ENCODE measurements at places on chromosomes 1 and 21.

GRCh38 chr21:46222436-46223116 is 6.0 kb downstream of the LSS start:
- no peak for DNase-seq

- no peak for DNase-seq
These were observed 13.0 kb downstream of the IFI6 start for GRCh38 chr1:27658951-27659496.

- peak; percentile 63 for DNase-seq
These were observed 7.0 kb downstream of the LRRC71 start for GRCh38 chr1:156927215-156928042.

DNA sequence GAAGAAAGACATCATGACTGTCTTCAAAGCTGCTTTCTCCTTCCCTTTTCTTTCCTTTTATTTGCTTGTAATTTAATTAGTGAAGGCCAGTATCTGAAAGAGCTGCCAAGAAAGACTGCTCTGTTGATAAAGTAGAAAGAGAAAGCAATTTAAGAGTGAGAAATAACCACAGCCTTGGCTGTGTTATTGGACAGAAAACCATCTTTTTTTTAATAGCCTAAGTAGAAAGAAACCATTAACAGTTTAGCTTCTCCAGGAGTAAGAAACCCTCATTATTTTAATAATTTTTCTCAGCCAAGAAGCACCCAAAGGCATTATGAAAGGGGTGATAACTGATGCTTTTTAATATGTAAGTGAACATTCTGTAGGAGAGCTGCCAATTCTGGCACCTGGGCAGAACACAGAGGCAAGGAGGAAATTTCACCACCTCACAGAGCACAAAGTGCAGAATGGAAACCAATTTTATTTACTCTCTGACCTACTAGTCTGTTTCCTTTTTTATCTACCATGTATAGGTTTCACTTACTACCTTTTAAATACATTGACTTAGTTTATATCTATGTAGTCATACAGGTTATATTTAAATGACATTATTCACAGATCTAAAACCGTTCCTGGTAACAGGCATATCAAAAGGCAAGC is 703.2 kb downstream of the MRPL39 start:
- DNase-seq: no peak

GRCh38 chr1:94209425-94209824 is 28.0 kb downstream of the ARHGAP29 start:
- DNase-seq: no peak

DNA sequence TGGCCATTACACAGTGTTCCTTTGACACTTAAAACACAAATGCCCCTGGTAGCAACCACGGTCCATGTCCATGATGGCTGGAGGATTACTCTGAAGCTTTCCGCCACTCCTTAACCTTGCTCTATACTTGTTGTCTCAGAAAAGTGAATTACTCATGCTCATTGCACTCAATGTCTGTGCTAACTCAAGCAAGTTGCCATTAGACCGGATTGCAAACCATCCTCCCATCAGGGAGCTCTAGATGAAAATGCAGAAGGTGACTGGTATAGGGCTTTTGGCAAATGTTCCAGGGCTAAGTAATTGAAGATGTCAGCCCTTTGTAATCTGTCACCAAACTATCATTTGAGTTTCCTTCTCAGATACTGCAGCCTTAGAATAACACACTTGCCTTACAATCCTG is 1288.3 kb upstream of the B3GALT2 start:
- DNase-seq: no peak

DNA sequence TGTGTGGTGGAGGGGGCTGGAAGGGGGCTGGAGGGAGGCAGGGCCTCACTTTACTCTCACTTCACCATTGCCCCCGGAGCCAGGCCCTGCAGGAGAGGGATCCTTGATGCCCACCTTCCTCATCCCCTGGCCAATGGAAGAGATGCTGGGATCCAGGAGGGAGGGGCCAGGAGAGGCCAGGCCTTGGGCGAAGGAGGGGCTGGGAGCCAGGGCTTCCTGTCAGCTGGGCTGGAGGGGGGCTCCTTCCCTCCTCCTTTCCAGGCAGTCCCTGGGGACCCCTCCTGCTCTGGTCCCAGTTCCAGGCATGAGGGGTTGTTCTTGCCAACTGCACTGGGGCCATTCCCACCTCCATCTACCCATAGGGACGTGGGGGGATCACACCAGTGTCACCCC is 5.7 kb downstream of the AHDC1 start:
- no peak for DNase-seq

GRCh38 chr1:21182181-21182731 is 5.6 kb upstream of the EIF4G3 start:
- DNase-seq: no peak

- DNase-seq: no peak
These were observed 845 bp upstream of the KLHDC8A start for GRCh38 chr1:205357567-205357966.

DNA sequence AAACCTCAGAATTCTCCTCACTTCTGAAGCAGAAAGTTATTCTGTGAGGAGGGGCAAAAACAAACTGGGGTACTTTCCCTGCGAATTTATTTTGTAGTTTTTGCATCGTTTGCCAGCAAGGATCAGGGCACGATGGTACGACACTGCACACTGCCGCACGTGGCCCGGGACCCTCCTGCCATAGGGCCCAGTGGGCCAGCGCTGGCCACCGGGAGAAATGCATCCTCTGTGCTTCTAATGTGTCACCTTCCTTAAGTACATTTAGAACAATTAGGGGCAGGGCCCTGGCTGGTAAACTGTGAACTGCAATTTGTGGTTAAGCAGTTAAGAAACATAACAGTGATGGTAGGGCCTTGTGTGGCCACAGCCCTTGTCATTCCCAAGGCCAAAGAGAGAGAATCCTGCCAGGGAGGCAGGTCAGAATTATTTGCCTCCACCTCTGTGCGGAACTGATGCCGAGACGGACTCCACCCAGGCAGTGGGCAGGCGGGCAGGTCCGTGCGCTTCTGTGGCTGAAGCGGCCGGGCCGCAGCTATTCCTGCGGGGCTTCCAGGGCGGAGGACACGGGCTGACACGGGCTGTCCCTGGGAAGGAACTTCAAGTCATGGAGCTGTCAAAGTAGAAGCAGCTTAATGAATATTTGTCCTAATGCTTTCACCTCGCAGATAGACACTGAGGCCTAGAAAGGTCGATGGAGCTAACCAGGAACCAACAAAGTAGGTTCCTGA is 12.5 kb downstream of the GPR137B start:
- no peak for DNase-seq

DNA sequence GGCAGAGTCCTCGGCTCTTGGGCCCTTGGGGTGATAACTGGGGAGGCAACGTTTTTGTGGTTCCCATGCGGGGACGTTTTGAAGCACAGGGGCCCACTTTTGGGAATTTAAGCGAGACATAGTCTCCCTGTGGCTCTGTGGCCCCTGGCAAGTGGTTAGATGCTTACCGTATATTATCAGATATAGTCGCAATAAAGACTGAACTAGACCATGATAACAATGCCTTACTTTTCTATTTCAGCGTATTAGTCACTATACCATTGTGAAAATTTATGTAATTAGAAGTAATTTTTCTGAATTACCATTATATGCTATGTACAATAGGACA is 538 bp upstream of the RCAN1 start:
- DNase-seq: no peak

GRCh38 chr1:38071312-38072256 is 25.0 kb upstream of the POU3F1 start:
- DNase-seq: no peak

GRCh38 chr1:102085896-102086295 is 89.2 kb upstream of the OLFM3 start:
- DNase-seq: no peak

- no peak for DNase-seq
These were observed 91.2 kb upstream of the JUN start for GRCh38 chr1:58874757-58875755.

DNA sequence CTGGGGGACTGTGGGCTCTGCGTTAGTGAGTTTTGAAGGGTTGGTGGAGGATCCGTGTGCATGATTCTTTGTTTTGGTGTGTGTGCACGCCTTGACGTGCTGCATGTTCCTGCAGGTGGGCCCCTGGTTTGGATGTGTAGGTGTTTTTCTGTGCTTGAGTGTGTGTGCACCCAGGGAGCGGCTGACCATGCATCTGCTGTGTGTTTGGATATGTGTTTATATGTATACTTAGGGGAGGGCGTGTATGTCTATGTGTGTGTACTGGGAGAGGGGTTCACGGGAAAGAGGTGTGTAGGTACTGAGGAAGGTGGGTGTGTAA is 1.1 kb downstream of the VANGL2 start:
- no peak for DNase-seq

GRCh38 chr1:53653631-53654030 is 85.3 kb downstream of the GLIS1 start:
- no peak for DNase-seq

- DNase-seq: no peak
These were observed 9.2 kb upstream of the NBPF11 start for GRCh38 chr1:148161053-148161901.

GRCh38 chr1:9275567-9276034 is 17.1 kb upstream of the SPSB1 start:
- DNase-seq: no peak

DNA sequence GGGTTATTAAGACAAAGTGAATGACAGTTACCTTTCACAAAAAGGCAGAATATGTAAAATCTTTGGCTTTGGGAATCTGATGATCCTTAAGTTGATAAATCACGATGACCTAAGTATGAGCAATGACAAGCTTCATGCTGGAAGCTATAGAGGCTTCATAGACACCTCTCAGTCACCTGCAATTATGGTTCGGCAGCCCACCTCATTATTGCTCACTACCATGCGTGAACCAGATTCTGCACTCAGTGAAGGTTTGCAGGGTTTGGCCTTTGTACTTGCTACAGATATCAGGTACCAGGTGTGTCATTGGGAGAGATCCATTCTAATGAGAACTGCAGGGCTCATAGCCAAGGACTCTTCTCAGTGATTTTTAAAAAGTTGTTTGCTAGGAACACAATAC is 163.5 kb downstream of the KCTD3 start:
- no peak for DNase-seq

DNA sequence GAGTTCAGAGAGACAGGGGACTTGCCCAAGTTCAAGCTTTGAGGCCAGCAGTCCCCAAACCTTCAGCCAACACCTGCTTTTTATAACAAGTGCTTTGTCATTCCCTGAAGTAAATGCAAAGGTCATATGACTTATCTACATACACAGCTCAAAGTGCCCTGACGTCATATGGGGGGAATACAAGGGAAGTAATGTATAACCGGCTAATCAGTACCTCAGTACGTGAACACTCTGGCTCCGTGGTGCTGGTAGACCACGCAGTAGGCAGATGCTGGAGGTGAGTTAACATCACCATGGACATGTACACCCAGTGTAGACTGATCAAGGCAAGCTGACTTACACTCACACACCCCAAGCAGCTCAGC is 60.0 kb downstream of the BACE2 start:
- DNase-seq: no peak

GRCh38 chr1:234313171-234313570 is 60.1 kb upstream of the COA6 start:
- no peak for DNase-seq

- no peak for DNase-seq
These were observed 367.2 kb upstream of the SGIP1 start for GRCh38 chr1:66166753-66167152.

DNA sequence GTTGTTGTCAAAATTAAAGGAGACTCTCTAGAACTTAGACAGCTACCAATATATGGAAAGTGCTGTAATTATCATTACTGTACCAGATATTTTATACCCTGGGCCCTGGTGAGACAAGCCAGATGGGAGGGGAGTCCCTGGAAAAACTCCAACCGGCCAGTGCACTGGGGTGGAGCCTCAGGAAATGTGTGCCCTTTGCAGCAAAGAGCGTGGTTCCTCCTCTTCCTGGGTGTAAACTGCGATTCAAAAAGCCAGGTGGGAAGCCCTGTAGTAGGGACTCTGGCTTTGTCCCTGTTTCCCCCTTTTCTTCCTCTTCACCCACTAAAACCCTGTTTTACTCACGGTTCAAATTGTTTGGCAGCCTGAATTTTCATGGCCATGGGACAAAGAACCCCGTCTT is 812.3 kb downstream of the PLA2G4A start:
- no peak for DNase-seq

DNA sequence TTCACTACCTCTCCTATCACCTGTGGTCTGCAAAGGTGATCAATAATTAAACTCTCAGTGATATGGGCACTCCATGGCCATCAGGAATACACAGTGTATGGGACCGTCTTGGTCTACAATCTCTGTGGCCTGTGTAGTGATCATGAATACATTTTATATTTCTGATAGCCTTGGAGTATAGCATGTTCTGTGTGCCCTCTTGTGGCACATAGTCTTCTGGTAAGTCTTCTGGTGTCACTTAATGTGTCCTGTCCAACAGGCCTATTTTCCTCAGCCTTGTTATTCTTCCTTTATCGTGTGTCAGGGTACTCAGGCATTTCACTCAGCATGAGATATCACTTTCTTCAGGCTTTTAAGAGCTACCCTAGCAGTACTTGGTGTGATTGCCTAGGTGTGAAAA is 393.6 kb downstream of the AGBL4 start:
- DNase-seq: no peak

GRCh38 chr1:198185146-198185545 is 28.3 kb downstream of the NEK7 start:
- DNase-seq: no peak

GRCh38 chr1:67840449-67840848 is 7.2 kb upstream of the GNG12 start:
- no peak for DNase-seq

GRCh38 chr1:148308832-148309458 is 156.9 kb upstream of the NBPF11 start:
- no peak for DNase-seq

DNA sequence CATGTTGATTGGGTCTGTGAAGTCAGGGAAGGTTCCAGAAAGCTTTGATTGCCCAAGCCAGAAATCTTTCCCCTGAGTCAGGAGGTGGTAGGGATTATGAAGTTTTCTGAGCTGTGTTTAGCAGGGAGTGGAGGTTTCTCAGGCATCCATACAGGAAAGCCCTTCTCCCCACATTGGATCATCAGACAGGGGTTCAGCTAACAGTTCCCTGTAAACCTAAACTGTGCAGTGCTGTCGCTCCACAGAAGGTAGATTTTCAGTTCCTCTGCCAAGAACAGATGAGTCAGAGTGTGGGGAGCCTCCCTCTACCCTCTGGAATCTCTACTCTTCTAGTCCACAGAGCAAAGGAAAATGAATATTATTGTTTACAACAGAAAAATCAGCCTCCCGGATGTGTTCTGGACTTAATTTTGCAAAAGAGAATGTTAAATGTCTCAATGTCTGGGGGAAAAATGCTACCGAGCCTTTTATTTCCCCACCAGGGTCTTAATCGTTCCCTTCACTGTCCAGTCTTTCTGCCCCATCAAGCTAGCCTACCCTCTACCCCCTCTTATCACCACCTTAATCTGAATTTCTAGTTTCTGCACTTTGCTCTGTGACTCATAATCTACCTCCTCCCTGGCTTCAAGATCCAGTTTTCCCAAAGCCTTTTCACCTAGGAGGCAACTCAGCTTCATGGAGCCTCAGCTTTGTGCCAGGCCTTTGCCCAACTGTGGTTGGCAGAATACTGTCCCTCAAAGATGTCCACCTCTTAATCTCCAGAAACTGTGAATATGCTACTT is 355.6 kb downstream of the PRDM2 start:
- no peak for DNase-seq

GRCh38 chr1:205420938-205421337 is 918 bp downstream of the LEMD1 start:
- DNase-seq: no peak
